ENCODE measurements at places on chromosomes 11 and 22.

GRCh38 chr11:133834682-133835592, 10.4 kb downstream of the SPATA19 start:
- no peak for DNase-seq

GRCh38 chr11:73950869-73951710, at the start of gene DNAJB13:
Gene DNAJB13 (plus strand): TSS chr11:73951026. CDS start chr11:73951070, 44 bp downstream.
- no peak for DNase-seq

- DNase-seq = no peak
Observed at GRCh38 chr22:29334696-29335344, 19.3 kb upstream of the RASL10A start.

- DNase-seq = no peak
Observed at GRCh38 chr11:119359365-119360214, 13.1 kb upstream of the MFRP start.

GRCh38 chr11:122837528-122838346, 563 bp upstream of the CRTAM start:
- no peak for DNase-seq

DNA sequence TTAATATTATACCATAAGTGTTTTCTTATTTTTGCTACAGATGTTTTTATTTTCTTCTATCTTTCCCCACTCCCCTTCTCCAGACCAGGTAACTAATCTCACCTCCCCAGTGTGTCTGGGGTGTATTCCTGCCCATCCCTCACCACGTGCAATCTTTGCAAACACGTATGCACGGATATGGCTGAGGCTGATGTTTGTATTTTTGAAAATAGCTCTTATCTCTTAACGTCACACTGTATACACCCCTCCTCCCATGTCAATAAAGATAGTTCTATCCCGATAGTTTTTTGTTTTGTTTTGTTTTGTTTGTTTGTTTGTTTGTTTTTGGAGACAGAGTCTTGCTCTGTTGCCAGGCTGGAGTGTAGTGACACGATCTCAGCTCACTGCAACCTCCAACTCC, 127.5 kb downstream of the FBXO7 start:
- no peak for DNase-seq

DNA sequence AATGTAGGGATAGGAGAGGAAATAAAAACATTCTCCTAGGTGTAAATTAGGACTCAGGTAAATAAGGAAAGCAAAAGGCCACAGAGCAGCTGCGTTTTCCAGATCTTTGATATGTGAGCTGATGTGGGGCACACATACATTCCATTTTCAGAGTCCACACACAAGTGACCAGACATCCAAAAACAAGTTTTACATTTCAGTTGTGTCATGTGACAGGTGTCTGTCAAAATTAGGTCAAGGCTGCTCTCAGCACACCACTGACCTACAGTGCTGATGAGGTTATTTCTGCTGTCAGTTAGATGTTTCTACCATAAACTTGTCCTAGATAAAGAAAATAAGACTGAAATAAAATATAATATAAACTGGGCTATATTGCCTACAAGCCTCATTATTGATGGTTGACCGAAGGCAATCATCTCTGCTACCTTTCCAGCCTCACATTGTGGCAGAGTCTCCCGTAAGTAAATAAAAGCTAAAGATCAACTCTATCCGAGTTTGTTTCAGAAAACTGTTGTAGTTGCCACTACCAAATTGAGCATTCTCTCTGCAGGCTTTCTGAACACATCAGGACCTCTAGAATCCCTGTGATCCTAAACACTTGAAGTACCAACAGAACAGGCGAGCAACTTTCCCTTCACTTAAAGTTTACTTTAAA, 7.9 kb downstream of the ARHGAP20 start:
- DNase-seq = no peak

DNA sequence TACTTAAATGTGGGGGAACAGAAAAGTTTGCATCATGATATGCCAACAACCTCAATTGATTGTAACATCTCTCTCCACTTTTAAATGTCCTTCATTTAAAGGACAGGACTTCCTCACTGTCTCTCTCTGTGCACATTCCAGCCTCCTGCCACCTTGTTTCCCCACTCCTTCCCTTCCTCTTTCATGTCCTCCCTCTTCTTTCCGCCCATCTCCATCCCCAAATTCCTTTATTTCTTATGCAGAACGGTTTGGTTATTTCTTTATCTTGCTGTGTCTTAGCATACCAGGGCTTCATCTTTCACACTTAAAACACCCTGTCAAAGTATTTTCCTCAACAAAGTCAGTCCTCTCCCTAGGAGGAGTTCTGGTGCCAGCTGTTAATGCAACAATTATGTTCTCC, 293.8 kb downstream of the NXPE2 start:
- no peak for DNase-seq

DNA sequence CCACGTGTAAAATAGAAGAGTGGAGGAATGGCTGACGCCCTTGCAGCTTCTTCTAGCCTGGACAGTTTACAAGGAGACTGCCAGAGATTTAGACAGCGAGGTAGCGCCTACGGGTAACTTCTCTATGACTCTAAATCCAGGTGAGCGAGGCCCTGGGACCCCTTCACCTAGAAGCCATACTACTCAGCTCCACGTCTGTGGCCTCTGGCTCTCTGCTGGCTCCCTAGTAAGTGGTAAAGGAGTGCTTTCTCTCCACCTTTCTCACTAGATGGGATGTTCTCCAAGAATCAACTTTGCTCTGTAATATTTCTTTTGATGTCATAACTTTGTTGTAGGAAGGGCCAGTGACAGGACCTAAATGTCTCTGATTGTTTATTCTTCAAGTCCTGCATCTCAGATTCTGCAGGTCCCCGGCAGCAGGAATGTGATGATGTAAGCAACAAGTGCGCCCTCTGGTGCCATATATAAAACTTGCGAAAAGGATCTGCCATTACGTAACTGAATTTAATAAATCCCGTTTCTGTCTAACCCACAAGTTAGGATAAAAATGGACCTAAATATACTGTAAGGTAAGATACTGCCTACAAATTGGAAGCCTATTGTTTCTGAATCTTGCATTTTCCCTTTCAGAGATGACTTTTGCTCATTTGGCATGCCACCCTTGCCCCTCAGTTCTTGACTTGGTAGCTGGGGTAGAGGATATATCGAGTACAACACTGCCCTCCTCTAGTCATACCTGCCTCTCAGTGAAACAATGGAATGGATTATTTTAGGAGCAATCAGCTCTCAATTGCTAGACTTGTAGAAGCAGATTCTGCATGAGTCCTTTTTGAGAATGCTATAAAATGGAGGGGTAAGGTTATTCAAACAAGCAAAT, 11.0 kb upstream of the PTPN5 start:
- no peak for DNase-seq

DNA sequence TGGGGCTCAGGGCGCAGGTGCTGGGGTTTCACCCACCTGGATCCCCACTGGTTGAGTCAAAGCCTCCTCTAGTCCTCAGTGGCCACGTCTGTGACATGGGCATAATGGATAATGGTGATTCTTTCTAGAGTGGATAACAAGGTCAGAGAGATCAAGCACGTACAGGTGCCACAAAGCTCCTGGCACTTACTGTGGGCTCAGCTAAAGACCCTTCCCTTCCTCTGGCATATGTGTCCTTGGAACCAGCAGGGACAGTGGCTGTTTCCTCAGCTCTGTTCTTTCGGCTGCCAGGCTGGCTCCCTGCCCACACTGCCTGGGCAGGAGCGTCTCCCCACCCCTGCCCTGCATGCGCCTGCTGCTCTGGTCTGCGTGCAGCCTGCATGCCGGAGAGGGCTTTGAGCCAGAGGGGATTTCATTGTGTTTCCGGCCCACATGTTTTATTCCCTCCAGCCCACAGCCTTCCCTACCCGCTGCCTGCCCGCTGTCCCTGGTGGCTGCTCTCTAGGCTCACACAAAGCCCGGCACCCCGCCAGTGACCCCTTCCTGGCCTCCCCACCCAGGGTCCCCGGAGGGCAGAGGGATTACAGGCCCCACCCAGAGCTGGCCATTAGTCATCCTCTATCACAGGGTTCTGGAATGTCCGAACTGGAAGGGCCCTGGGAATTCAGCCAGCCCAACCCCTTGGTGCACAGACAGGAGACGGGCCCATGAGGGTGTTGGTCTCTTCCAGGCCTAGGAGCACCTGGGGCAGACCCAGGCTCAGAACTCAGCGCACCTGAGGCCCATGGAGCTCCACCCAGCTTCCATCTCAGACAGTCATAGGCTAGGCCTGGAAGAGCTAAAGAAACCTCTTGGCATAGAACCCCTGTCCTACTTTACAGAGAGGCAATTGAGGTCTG, 55.3 kb upstream of the GCAT start:
- no peak for DNase-seq

DNA sequence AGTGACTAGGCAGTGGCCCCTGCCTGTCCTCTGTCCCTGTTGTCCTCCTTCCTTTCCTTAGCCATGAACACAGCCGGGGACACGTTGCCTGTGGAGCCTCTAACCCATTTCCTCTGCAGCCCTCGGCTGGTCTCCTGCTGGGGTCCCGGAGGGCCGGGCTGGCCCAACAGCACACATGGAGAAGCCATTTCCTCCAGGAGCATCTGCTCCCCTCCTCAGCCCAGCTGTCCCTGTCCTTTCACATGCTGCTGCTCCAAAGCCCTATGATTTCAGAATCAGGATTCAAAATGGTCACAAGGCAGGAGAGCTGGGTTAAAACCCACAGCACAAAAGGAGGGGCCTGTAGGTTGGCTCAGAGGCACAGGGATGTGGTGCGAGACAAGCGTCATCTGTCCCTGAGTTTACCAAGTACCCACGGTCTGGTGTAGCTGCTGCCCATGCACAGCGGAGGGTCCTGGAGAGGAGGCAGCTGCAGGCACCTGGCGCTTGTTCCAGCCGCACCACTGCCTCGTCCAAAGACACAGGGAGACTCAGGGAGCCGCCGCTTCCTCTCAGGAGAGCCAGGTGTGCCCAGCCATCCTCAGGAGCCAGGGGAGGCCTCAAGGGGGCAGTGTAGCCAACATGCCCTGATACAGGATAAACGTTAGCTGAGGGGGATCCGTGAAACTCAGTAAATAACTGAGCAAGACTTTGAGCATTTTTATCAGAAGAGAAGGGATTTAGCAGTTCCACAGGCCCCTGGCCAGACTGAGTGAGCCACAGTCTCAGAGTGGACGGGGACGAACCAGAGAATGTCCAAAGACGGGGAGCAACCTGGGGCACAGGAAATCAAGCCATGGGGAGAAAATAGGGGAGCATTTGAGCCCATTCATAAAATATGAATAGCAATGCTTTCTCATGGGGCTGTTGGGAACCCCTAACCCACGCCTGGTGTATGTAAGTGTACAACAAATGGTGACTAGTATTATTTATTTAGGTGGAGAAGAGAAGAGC, 3.9 kb upstream of the VSIG10L2 start:
- no peak for DNase-seq
